Lower lobe of right lung (tissue), 2 donors: ENCODE measurements at places on chromosomes 2 and 18. TPM values are rescaled to one million over a fixed set of nuclear protein-coding genes. Genes with fewer than 3 reads are reported as not detected.

DNA sequence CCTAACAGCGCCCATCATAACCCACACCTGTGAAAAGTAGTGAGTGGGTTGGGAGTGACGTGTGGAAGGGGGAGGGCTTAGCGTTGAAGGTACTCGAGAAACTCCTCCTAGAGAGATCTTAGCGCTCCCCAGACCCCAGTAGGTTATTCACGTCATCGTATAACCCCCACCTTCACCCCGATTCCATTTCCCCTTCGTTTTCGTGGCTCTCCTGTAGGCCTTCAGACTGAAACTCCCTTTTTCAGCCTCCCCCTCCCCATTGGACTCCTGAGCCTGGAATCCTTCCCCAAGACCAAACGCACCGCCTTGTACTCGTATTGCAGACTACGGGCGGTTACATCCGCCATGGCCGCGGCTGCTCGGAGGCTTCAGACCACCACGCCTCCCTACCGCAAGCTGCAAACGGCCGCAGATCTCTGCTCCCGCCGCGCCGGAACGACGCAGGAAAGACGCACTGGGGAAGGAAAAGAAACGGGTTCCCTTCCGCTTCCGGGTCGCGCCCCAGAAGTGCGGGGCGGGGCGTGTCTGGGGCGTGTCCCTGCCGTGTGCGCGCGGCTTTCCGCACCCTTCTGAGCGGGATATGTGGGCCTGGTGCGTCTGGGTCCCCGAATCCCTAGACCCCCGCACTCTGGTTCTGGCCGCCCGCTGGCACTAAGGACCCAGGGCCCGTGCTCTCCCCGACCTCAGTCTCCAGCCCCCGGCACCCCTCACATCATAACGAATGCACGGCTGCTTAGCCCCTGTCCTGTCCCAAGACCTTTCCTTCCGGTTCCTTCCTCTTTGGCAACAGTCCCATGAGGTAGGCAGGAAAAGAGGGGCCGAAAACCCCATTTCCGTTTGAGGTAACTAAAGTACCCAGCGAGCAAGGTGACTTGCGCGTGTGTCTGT is at the start of gene SNRNP200:
Gene SNRNP200 (minus strand): TSS at position 456 of the 888 bp plus-strand sequence. CDS start 109 bp downstream, at position 347.
- H3K27ac ChIP-seq: peak within 1 kb of the TSS; percentile 84
- H3K27me3 ChIP-seq: no peaks in the 10 kb centered on the region
- H3K4me3 ChIP-seq: peak within 1 kb of the TSS; percentile 74
- DNase-seq: peak; percentile 92
- H3K4me1 ChIP-seq: peaks cover 24% of the 10 kb centered on the region

DNA sequence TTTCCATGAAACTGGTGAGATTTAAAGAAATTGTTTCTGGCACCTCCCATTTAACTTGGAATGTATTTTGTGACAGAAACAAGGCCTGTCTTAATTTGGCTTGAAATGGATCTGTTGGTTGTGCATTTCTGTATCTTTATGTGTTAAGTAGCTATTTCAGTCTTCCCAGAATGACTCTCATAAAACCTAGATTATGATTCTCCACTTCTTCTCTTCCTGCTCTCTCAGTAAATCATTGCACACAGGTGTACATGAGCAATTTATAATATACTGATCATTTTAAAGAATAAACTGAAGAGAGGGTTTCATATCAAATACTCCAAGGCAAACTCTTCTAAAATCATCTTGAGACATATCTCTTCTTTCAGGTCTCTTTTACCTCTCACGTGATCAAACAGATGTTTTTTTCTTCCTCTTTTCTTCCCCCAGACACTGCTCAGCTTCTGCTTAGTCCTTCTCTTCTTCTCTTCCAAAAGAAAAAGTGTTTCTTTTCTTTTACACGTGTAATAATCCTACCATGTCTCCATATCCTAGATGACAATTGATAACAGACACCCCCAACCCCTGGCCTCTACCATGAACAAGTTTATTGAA is 112.0 kb downstream of the PPP1R1C start:
- H3K36me3 ChIP-seq: no peaks in the 10 kb centered on the region
- no peak overlapping the region for H3K27ac ChIP-seq
- H3K4me1 ChIP-seq: no peaks in the 10 kb centered on the region
- DNase-seq: no peak
- no peak overlapping the region for H3K4me3 ChIP-seq

SLC23A3 gene
- total RNA-seq: 3.4 TPM

SERPINB10 gene
- not detected for total RNA-seq

ASB3 gene
- total RNA-seq: 35.0 TPM
